ENCODE measurements at places on chromosomes 4 and X.

GRCh38 chr4:116088771-116089170 is 975.4 kb upstream of the NDST4 start:
- DNase-seq: no peak

DNA sequence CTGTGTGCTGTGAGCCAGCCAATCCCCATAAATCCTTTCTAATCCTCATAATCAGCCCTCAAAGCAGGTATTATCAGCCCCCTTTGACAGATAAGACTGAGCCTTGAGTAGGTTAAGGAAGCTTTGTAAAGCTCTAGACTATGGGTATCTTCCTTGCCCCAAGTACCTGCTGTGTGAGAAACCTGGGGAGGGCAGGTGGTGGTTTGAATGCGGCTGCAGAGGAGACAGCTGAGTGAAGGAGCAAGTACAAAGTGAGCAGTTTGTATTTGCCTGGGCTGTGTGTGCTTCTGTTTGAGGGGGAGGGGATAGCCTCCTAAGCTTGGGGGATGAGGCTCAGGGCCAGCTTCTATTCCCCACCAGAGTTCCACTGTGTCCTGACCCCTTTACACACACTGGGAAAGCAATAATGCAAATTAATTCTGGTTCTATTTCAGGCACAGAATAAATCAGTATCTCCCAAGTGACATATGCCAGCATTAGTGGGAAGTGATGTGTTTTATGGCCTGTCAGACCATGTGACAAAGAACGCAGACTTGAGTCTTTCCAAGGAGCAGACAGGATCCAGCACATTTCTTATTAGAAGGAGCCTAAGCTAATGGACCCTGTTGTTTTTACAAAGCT is 63.5 kb downstream of the EVC start:
- DNase-seq: no peak

DNA sequence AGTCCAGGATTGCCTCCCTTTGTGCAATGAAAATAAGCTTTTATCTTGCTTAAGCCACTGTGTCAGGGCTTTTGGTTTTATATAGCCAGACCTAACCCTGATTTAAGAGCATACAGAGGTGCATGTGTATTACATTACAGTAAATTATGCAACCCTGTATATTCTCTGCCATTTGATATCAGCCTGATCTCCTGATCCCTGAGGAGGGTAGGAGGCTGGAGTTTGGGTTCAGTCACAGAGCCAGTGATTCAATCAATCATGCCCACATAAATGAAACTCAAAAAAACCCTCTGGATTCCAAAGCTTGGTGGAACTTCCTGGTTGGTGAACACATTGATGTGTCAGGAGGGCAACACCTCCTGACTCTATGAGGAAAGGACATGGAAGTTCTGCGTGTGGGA is 7.3 kb upstream of the KLHL8 start:
- DNase-seq: no peak

GRCh38 chr4:104451573-104451972 is 43.1 kb downstream of the CXXC4 start:
- DNase-seq: no peak

DNA sequence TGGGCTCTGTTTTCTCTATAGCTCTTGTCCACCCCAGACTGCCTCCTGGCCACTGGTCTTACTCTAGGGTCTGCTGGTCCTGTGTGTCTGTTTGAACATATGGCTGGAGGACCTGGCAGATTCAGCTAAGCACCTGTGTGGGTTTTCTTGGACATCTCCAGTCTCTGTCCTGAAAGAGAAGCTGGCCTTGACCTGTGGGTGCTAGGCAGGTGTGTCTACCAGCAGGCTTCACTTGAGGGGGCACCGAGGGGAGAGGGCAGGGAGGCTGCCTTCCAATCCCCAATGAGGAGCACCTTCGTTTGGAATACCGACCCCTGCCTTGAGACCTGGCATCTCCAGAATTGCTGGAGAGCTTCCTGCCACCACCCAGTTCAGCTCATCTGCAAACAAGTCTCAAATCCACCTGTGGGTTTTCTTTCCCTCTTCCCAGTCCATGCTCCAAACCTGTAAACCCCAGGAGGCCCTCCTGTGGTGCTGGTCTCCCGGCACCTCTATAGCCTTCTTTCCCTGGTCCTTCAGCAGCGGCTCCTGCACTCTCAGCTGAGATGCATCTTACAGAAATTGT is 45.2 kb downstream of the HTRA3 start:
- no peak for DNase-seq

GRCh38 chrX:69968950-69969349 is 80.8 kb downstream of the AWAT2 start:
- no peak for DNase-seq

- no peak for DNase-seq
Observed at GRCh38 chr4:13933191-13933590, 305.7 kb upstream of the BOD1L1 start.

GRCh38 chrX:5306654-5307121 is 922.0 kb downstream of the NLGN4X start:
- DNase-seq: no peak

- DNase-seq: no peak
Observed at GRCh38 chr4:73103799-73104503, 34.4 kb upstream of the COX18 start.

DNA sequence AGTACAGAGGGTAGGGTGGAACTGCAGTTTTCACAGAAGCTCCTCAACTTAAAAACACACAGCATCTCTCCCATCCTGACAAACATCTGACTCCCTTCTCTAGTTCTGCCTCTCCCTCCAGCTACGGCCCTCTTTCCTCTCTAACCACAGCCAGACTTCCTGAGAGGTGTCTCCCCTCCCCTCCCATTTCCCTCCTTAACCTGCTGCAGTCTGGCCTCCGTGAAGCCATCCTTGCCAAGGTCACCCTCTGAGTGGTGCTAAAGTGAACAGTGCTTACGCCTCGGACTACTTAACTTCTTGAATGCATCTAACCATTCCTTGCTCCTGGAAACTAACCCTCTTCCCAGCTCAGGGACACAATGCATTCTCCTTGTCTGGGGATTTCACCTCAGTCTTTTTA is 53.3 kb downstream of the RTL5 start:
- no peak for DNase-seq

DNA sequence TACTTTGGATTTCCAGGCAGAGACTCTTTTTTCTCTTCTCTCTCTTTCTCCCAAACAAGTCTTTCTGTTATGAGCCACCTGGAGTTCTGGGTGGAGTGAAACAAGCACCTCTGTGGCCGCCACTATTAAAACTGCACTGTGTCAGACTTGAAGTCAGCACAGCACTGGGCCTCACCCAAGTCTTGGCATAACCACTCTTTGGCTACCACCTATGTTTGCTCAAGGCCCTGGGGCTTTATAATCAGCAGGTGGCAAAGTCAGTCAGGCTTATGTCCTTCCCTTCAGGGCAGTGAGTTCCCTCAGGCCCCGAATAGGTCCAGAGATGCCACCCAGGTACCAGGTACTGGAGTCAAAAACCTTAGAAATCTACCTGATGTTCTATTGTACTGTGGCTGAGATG is 52.4 kb downstream of the ITIH6 start:
- DNase-seq: no peak

DNA sequence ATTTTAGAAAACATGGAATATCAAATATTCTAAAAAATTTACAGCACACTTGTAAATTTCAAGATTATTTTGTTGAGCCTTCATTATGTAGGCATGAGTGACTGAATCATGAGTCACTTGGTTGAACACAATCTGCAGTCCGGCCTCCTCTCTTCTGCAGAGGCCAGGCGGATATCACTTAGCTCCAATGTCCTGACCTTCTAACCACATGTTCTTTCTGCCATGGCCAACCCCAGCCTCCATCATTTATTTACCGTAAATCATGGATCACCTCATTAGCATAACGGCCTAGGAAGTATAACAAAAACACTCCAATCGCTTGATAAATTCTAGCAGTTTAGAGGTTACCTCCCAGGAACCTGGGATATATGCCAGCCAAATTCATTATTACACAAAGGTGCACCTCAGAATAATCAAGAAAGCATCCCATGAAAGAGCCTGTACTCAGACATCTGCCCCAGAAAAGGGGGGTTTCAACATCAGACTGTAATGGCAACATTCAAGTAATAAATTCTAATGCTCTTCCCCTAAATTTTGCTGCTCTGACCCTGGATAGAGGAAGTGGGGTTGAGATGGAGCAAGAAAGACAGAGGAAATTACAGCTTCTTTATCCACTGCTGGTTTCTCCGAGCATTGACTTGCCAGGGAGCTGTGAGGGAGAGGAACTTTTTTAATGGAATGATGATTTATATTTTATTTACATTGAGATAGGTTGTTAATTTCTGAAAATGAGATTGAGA is 2153.6 kb upstream of the AGA start:
- no peak for DNase-seq

- DNase-seq: no peak
Observed at GRCh38 chr4:17762726-17763125, 18.7 kb downstream of the FAM184B start.

DNA sequence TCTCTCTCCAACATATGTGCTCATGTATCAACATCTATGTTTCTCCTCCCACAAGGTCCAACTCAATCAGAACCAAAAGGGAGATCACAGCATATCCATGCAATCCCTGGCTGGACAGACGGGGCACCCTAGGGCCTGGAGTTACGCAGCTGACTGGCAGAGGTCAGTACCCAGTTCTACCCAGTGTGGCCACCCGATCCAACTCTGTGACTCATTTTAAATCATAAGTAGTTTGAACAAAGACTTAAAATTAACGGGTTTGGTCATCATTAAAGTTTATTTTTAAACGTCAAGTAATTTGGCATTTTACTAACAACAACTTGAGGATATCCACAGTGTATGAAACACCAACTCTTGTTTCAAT is 59.5 kb downstream of the APBB2 start:
- no peak for DNase-seq

- DNase-seq: no peak
Observed at GRCh38 chrX:78708262-78708661, 39.3 kb upstream of the LPAR4 start.

DNA sequence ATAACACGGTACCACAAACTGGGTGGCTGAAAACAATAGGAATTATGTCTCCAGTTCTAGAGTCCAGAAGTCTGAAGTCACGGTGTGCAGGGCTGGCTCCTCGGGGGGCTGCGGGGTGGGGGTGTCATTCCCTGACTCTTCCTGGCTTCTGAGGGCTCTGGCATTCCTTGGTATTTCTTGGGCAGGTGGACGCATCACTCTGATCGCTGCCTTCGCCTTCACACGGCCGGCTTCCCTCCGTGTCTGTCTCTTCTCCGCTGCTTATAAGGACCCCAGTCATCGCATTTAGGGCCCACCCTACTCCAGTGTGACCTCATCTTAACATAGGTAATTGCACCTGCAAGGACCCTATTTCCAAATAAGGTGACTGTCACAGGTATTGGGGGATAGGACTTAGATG is 134.6 kb downstream of the CPZ start:
- DNase-seq: no peak

DNA sequence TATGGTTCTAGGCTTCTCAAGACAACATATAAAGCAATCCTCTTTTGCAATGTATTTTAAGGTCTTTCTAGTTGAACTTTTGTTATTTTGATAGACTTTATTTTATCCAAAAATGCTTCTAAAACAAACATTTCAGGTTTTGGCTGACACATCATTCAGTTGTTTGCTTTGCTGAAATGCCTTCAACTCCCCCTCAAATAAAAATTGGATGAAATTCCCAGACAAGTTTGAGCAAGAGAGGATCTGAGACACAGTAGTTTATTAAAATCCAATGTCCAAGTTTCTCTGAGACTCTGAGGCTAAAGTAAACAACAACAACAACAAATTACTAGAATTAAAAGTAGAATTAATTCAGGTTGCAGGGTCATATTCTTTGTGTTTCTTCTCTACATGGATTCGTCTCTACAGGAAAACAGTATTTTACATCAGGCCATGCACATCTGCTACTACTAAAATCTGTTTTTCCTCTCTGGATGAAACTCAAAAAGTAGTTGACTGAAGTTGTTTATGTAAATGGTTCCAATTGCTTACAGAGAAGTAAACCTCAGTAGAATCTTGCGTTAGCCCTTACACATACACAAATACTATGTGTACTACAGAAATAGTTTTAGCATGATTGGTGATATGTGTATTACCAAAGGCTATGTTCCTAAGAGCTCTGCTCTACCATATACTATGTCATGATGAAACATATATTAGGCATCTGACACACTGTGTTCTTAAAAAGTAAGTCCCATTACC is 64.9 kb downstream of the PRSS12 start:
- DNase-seq: no peak

GRCh38 chrX:13940671-13941070 is 89.0 kb downstream of the GEMIN8 start:
- no peak for DNase-seq

- no peak for DNase-seq
Observed at GRCh38 chr4:145842224-145842887, 96.3 kb downstream of the ZNF827 start.

DNA sequence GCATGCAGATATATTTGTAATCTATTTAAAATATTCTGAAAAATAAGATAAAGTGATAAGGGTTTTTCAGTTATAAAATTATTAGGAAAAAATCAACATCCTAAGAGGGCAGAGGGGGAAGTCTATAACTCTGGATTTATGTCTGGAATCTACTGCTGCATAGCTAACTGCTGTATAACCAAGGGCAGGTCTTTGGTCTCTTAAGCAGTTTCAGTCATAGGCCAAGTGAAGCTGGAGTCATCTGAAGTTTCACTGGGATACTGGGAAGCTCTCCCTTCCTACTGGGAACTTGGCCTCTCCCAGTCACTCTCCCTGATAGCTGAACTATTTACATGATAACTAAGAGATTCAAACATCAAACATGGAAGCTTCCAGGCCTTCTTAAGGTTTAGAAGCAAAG is 1409.9 kb upstream of the PCDH7 start:
- no peak for DNase-seq

DNA sequence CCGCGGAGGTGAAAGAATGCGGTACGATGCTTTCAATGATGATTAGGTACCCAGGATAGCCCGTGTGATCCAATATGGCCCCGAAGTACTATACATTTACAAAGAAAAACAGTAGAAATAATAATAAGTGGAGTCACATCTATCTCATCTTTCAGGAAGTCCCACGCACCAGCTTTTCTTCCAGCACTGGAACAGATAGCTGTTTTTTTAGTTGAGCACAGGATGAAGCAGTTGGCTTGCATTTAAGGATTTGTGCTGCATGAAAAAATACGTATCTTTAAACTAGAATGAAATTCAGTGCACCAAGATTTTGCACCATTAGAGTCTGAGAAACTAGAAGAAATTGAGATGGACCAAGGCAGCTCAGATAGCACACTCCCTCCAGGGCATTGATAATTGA is 44.1 kb downstream of the SMIM20 start:
- no peak for DNase-seq

DNA sequence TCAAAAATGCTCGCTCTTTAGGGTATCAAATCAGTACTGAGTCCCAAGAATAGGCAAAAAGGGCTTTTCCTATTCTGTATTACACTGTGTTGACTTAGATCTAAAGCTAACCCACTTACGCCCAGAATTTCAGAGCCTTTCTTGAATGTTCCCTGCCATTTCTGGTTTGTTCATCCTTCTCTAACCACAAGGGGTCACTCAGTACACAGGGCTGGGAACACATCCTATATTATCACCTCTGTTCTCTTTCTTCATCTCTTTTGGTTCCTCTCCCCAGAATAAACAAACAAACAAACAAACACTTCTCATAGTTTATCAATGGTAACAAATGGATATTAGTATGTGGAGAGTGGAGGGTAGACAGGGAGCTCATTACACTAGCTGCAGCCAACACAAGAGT is 25.5 kb upstream of the MORC4 start:
- DNase-seq: no peak
